CD4-positive, CD25-positive, alpha-beta regulatory T cell (primary cell): ENCODE measurements at places on chromosomes 1 and 21.

DNA sequence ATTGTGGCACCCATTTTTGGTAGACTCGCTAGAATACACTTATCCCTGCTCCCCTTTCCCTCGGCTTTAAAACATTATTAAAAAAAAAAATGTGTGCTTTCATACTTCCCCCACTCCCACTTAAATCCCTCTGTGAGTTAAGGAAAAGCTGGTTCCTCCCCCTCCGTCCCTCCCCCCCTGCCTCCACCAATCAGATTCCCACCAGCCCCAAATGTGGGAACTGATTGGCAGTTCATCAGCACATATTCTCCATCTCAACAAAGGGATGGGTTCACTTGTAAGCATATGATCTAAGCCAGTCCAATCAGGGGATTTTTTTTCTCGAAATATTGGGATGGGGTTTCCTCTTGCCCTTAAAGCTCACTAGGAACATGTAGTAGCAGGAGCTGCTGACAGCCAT, 10.8 kb upstream of the FYB2 start:
- no peak for DNase-seq

GRCh38 chr1:121558514-121558913, 373.7 kb downstream of the SRGAP2C start:
- no peak for DNase-seq

- no peak for DNase-seq
Observed at GRCh38 chr1:53214376-53214940, 6.0 kb downstream of the CZIB start.

DNA sequence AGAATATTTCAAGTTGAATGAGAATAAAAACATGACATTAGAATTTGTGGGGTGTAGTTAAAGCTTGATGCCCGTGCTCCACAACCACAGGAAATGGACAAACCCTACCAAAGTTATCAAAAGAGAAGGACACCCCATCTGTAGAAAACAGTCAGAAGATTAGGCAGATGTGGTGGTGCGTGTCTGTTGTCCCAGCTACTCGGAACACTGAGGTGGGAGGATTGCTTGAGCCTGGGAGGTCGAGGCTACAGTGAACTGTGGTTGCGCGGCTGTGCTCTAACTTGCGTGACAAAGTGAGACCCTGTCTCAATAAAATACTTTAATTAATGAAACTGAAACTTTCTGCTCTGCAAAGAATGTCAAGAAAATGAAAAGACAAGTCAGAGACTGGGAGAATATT, 1.5 kb upstream of the SPATC1L start:
- no peak for DNase-seq

GRCh38 chr1:161218301-161219077, 3.4 kb downstream of the FCER1G start:
- DNase-seq, result no peak

GRCh38 chr21:38972078-38972477, 166.3 kb downstream of the ETS2 start:
- DNase-seq, result no peak

GRCh38 chr1:201450721-201451291, 18.2 kb downstream of the PHLDA3 start:
- peak; percentile 20 for DNase-seq

GRCh38 chr1:200042119-200042551, 14.6 kb downstream of the NR5A2 start:
- DNase-seq, result no peak

DNA sequence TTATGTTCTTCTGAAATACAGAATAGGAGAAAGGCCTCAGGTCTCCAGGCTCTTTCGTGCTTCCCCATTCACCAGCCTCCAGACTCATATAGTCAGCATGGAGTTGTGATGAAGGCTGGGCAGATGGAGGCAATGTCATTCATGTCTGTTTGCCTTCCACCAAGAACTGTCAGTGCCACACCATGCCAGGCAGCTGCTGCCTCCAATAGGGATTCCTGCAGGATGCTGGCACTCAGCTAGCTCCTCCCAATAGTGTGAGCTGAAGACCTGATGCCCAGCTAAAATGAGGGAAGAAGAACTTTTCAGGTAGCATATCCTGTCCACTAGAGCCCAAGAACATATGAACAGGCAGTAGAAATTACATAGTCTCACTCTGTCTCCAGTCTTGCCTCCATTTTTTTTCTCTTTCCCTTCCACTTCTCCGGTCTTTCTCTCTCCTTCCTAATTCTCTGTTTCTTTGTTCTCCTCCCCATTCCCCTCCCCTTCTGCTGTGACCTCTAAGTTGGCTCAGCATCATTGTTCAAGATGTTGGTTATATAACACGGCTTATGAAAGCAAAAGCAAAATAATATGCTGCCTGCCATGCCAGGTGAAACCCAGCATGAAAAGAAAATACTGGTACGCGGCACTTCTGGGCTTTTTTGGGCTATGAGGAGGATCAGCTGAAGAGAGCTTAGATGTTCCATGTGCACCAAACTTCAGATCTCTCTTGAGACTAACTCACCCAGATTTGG, 17.3 kb downstream of the GLUL start:
- DNase-seq, result no peak

DNA sequence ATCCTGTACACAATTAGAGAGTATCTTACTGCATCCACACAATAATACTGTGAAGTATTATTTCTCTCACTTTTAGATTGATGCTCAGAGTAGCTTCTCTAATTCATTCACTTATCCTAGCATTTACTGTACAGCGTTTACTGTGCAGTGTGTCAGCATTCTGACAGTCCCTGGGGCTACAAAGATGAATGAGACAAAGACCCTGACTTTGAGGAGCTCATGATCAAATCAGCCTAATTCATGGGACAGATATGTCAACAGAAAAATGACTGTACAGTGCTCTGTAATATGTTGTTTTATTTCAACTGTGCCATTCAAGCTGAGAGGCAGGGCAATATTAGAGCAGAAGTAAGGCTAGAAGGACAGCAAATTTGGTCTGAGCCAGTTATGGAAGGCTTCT, 152.5 kb downstream of the ZNF648 start:
- no peak for DNase-seq
